HuH-7.5 (cell line): ENCODE measurements at places on chromosomes 1 and 21.

DNA sequence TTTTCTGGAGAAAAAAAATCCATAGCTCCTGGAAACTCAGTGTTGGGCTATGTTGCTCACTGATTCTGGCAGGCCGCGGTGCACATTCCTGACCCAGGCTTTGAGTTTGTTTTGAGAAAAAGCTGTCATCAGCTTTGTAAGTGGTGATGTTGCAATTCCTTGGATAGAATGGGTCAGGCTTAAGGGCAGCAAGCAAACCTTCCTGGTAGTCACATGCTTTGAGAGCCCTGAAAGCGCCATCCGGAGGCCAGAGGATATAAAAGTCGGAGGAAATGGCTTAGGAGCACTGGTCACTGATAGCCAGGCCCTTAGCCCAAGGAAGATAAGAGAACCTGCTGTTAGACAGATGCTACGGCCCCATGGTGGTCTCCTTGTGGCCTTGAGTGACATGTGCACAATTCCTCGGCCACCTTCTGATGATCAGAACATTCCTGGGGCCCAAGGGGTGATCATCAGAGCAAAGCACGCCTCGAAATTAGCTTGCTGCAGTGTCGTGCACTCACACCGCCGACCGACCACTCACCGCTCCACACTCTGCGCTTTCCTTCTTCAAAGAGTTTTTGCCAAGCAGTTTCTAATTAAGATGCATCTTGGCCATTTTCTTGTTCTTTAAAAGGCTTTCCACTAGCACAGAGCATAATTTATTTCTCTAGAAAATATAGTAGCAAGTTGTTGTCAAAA is 78.6 kb downstream of the MAN1C1 start:
- DNase-seq = peak; percentile 39

DNA sequence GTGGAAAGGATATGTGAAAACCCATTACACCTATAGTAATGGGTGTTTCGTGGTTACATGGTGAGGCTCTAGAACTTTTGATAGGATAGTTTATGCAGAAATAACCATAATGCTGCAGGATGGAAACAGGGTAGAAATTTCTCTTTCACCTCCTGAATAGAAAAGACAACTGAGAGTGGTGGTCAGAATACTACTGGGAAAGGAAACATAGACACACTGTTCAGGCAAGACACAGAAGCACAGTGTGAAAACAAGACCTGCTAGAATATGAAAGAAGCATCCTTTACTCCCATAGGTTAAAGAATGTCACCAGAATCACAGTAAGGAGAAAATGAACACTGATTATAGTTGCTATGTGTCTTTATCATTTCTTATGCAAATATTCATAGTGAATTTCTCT is 496.6 kb downstream of the DPYD start:
- DNase-seq = no peak

DNA sequence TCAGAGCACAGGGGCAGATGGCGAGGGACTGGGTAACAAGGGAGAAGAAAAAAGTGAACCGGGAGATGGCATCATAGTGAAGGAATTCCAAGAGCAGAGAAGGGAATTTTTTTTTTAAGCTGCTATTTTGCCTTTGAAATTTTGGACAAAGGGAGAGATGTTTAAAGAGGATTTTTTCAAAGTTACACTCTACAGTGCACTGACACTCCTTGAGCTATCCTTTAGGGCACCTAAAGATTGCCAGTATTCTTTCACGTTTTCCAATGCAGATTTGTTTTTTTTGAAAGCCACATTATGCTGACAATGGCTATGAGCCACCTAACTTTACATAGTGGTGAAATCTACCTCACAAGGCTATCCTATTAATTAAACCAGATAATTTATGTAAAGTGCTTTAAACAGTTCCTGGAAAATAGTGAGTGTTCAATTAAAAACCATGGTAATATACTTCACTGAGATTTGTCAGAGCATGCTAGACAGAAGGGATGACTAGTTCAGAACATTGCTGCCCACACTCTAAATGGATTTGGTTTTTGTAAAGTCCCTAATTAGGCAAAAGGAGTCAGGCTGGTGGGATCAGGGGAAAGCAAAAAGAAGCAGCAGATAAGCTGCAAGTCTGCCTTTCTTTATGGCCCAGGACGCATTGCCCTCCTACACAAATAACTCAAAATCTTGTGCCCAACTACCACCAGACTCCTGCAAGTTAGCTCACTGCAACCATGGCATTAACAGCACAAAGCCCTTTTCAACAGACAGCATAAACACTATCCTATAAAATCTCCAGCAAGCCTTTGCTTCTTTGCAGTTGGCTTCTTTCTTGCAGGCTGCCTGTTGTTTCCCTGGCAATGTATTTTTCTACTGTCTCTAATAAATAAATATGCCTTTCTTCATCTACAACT is 53.9 kb downstream of the PRDX6 start:
- DNase-seq = no peak

DNA sequence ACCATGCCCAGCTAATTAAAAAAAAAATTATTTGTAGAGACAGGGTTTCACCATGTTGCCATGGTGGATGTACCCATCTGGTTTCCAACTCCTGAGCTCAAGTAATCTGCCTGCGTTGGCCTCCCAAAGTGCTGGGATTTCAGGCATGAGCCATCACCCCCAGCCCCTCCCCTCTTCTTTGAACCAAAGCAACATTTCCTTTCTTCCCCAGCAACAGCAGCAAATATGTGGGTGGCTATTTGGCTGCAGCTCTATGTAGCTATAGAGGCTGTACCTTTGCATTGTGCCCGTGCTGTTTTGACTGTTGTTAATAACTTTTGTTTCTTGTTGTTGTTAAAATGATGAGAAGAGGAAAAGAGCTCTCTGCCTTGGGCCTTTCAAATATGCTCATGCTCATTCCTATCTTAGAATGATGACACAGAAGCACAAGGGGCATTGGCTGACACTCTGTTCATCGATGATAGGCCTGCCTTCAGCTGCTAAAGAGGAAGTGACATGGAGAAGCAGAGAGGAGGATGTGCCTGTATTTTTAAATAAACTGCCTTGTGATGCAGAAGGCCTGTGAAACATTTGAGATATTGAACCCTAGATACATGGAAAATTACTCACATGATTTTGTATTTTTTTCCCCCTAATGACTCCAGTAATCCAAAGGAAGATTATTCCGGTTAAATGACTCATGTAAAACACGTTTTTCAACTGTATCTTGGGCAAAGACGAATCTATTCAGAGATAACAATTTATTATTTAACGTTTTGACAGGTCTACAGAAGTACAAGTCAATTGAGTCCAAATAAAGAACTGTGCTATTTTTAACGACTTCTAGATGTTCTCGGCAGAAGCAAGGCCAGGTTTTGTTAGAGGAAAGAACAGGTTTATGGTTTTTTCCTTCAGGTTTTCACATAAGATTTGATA is 20.5 kb upstream of the XPR1 start:
- no peak for DNase-seq

DNA sequence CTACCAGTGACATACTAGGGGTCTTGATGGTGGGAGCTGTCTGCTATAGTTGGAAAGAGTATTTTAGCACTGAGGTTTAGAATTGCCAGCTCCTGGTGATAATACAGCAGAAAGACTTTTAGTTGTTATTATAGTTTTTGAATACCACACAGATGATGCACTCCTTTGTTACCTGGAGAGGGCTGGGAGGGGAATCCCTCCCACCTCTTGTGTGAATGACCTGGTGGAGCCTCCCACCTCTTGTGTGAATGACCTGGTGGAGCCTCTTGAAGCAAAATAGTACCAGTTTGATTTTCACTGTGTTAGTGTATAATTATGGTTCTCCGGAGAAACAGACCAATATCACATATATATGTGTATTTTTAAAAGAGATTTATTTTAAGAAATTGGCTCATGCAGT is 3.3 kb downstream of the DISP1 start:
- no peak for DNase-seq

DNA sequence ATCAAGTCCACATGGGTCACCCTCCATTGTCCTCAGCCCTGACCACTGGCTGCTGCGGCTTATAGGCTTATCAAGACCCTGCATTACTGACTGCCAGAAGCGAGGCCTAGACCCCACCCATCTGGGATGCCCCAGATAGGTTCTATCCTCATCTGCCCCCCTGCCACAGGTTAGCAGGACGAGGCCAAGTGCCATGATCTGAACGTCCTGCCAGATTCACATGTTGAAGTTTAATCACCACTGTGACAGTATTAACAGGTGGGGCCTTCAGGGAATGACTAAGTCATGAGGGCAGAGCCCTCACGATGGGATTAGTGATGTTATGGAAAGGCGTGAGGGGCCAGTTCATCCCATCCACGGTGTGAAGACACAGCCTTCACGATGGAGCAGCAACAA is 6.2 kb upstream of the CPLANE2 start:
- DNase-seq = no peak

DNA sequence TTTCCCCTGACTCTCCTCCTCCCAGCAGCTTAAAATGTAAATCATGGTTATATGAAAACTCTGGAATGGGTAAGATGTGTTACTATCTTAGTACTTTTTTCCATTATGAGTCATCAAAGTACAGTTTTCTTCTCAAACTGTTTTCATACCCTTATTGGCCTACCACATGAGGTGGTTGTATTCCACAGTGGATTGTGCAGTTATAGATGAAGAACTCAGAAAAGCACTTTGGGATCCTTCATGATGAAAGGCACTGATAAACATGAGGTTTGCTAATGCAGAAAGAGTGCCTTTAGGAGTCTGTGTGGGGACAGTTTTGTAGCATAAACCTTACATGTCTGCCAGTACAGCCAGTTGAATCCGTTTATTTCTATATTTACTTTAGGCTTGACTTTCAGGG is 32.0 kb upstream of the MYOCOS start:
- no peak for DNase-seq

- DNase-seq = no peak
Measured at GRCh38 chr1:1033731-1034438, 14.0 kb downstream of the AGRN start.

GRCh38 chr1:24427545-24427862 is 11.9 kb downstream of the NIPAL3 start:
- no peak for DNase-seq

GRCh38 chr1:24699628-24700027 is 45.6 kb upstream of the CLIC4 start:
- no peak for DNase-seq

- DNase-seq = no peak
Measured at GRCh38 chr1:219518168-219518906, 94.6 kb downstream of the ZC3H11B start.

- DNase-seq = no peak
Measured at GRCh38 chr1:15344800-15345704, 64.6 kb upstream of the EFHD2 start.

DNA sequence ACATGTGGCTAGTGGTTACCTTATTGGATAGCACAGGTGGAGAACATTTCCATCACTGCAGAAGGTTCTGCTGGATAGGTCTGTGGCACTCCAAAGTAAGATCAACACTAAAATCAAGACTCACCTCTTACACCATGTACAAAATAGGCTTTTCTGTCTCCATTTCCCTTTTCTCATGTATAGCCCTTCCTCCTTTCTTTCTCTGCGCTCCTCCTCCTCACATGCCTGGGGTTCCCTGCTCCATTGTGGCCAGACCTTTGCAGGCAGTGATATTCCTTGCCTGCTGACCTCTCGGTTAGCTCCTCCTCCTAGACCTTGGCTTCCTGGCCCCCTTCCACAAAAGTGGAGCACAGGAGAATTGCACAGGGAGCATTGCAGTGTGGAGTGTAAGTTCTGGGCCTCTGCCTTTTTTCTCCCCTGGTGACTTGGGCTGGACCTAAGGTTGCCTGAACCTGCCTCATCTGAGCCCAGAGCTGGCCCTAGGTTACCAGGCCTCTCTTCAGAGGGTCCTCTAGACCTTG is 33.2 kb upstream of the RBM15 start:
- DNase-seq = no peak

GRCh38 chr1:183569141-183569540 is 21.1 kb downstream of the NCF2 start:
- no peak for DNase-seq

DNA sequence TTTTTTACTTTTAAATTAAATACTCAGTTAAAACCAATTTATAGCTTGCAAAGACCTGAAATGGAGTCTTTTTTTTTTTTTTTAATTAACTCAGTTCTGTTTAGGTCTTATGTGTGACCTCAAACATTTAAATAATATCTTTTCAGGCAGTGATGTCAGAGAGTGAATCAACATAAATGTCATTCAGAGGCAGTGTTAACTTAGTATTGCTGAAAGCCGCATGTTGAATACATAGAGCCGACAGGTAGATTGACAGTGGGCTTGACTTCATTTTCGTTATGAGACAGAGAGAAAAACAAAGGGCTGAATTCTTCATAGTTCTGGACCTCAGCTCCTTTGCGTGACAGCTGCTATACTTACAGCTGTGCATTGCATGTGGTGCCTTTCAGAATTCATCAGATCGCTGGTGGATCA is 51.5 kb downstream of the PRDM2 start:
- no peak for DNase-seq

- no peak for DNase-seq
Measured at GRCh38 chr1:47386268-47386667, 29.8 kb upstream of the FOXE3 start.

- no peak for DNase-seq
Measured at GRCh38 chr1:18001725-18002124, 105.9 kb upstream of the IGSF21 start.
